ENCODE measurements at places on chromosomes 11 and 22. TPM values are rescaled to one million over a fixed set of nuclear protein-coding genes. Genes with fewer than 3 reads are reported as not detected.

DNA sequence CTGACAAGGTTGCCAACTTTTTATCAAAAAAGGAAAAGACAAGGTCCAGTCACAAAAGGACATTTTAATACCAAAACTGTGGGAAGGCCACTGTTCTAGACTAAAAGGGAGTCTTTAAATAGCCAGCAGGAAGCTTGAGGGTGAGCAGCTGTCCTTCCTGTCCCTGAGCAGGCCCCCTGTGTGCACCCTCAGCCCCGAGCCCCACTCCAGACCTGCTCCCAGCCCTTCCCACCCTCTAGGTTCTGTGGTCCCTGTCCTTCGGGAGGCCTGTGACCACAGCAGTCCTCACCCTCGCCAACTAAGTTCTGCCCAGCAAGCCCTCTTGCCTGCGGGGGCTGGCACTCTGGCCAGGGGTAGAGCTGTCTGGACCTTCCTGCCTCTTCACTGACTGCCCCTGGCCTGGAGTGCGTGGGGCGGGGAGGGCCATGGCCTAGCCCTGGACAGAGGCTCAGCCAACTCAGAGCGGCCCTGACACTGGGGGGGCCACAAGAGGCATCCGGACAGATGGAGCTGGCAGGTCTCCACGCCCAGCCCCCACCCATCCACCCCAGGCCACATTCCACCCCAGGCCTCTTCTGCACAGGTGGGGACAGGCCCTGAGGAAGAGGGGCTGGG, 1.6 kb upstream of the PLXNB2 start:
- no peak for DNase-seq

- DNase-seq, result no peak
These were observed 5.1 kb upstream of the PHLDB1 start for GRCh38 chr11:118602331-118602730.

INS gene
- total RNA-seq, result not detected

IGSF9B gene
- total RNA-seq, result 5.5 TPM

- DNase-seq, result no peak
These were observed 11.9 kb upstream of the LIN7C start for GRCh38 chr11:27518518-27518917.

PRRG4 gene
- total RNA-seq, result 12.0 TPM

DNA sequence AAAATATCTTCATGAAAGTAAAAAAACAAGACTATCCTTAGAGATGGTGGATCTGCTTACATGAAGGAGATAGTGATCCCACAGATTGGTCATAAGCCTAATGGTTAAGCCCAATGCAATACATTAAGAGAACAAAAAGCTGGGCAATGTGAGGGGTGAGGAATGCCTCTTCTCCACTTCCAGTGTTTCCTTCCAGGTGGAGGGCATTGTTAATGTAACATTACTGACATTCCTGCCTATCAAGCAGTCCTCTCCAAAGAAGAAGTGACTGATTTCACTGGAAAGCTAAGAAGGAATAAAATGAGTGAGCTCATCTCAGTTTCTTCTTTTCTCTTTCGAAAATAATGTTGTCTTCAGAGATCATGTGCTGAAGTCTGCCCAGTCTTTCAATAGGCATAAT, 207.8 kb downstream of the RAB38 start:
- no peak for DNase-seq

- no peak for DNase-seq
These were observed 8.3 kb downstream of the ATP5MGL start for GRCh38 chr22:42632096-42632495.
